CD4-positive, alpha-beta T cell treated with Interleukin-2 at 100 ng/mL for 4 hours (primary cell): ENCODE measurements at places on chromosomes 1 and 21.

GRCh38 chr1:73637264-73637663, 560.7 kb downstream of the LRRIQ3 start:
- DNase-seq = no peak

DNA sequence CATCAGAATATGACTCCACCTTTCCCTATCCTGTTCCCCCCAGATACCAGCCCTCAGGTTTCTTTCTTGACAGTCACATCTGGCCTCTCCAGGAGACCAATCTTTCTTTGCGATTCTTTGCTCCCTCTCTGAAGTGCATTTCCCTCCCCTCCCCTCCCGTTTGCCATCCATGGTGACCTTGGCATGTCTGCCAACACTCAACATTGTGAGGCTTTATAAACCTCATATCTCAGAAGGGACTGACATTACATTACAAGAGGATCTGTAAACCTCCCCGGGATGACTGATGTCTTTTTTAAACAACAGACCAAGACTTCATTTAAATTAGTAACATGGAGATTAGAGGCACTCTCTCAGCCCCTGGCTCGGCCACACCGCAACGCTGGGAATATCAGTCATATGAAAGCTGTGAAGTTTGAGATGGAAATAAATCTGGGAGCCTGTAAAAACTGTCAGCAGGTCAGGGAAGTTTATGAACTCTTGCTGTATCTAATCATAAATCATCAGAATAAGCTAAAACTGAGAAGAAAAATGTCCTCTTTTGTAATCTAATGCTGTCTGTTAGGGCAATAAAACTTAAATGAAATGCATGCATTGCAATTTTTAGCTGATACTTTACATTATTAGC, 401.7 kb upstream of the PROX1 start:
- no peak for DNase-seq

GRCh38 chr1:211344152-211344618, 17.6 kb downstream of the TRAF5 start:
- no peak for DNase-seq

DNA sequence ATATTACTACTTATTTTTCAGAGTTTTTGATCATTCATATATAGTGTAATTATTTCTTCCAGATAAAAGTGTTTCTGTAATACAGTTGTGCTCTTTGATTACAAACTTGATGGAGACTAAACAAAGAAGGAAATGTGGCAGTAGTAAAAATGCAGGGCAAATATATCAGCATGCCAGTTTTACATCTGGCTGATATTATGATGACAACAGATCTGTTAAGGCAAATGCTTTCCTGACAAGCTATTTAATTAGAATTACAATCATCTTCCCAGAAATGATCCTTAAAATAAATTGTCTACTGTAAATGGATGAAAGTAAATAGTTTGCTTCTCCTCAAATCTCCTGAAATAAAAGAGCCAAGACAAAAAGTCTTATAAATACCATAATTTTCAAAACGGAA, 1659.8 kb downstream of the BRINP3 start:
- no peak for DNase-seq
